ENCODE measurements at places on chromosomes 2 and 18. TPM values are rescaled to one million over a fixed set of nuclear protein-coding genes. Genes with fewer than 3 reads are reported as not detected.

Gene KCNK3
- polyA plus RNA-seq, result 8.2 TPM

Gene ZNF532
- 13.6 TPM for polyA plus RNA-seq

Gene LPIN1
- 34.5 TPM for polyA plus RNA-seq

GRCh38 chr2:70756128-70756527 lies 11.9 kb downstream of the ADD2 start:
- peaks cover 20% of the 10 kb centered on the region for H3K27me3 ChIP-seq
- H3K27ac ChIP-seq, result no peak overlapping the region
- no peak for DNase-seq
- H3K4me3 ChIP-seq, result no peak overlapping the region

DNA sequence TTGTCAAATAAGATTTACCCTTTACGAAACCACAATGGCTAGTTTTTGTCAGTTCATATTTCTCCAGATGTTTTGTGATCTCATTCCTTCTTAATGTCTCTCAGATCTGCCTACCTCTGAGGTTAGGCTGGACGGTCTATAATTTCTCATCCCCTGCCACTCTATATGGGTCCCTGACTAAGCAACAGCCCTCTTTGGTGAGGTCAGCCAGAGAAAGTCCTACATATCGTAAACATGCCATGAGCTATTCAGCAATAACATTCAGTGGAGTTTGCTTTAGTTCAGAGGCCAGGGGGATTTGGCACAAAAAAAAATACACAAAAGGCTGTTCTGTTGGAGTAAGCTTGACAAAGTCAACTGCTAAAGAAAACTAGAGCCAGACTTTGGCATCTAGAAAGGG lies 192.1 kb upstream of the NCKAP5 start:
- H3K4me1 ChIP-seq, result no peaks in the 10 kb centered on the region
- H3K36me3 ChIP-seq, result no peaks in the 10 kb centered on the region
- H3K27ac ChIP-seq, result no peak overlapping the region
- no peaks in the 10 kb centered on the region for H3K27me3 ChIP-seq

DNA sequence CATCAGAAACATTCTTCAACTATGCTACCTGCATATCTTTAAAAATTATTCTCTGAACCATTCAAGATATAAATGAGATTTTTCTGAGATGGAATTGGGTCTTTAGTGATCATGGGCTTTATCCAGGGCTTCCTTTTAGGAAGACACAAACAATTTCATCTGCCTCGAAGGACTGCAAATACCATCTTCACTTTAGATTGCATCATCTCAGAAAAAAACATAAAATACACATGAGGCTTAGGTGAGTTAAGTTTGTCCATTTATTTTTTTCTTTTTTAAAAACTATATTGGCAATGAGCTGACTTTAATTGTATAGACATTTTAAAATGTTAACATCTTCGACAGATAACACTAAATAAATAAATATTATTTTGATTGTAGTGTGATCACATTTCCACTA lies 20.1 kb downstream of the TTN start:
- no peaks in the 10 kb centered on the region for H3K36me3 ChIP-seq
- H3K4me3 ChIP-seq, result no peak overlapping the region
- no peak for DNase-seq

- H3K27ac ChIP-seq, result no peak overlapping the region
- H3K4me1 ChIP-seq, result peaks cover 11% of the 10 kb centered on the region
- no peak overlapping the region for H3K4me3 ChIP-seq
- no peaks in the 10 kb centered on the region for H3K27me3 ChIP-seq
- H3K36me3 ChIP-seq, result no peaks in the 10 kb centered on the region
- DNase-seq, result no peak
Observed at GRCh38 chr18:61957801-61958516, 65.2 kb upstream of the RNF152 start.

- H3K36me3 ChIP-seq, result no peaks in the 10 kb centered on the region
- no peaks in the 10 kb centered on the region for H3K4me1 ChIP-seq
- peaks cover 3% of the 10 kb centered on the region for H3K27me3 ChIP-seq
- H3K4me3 ChIP-seq, result no peak overlapping the region
- H3K27ac ChIP-seq, result no peak overlapping the region
- DNase-seq, result no peak
Observed at GRCh38 chr2:16716024-16716423, 50.4 kb upstream of the CYRIA start.

Data from hepatocyte (in vitro differentiated cells).